Pulmonary artery endothelial cell (primary cell): ENCODE measurements at places on chromosomes 3 and 15.

DNA sequence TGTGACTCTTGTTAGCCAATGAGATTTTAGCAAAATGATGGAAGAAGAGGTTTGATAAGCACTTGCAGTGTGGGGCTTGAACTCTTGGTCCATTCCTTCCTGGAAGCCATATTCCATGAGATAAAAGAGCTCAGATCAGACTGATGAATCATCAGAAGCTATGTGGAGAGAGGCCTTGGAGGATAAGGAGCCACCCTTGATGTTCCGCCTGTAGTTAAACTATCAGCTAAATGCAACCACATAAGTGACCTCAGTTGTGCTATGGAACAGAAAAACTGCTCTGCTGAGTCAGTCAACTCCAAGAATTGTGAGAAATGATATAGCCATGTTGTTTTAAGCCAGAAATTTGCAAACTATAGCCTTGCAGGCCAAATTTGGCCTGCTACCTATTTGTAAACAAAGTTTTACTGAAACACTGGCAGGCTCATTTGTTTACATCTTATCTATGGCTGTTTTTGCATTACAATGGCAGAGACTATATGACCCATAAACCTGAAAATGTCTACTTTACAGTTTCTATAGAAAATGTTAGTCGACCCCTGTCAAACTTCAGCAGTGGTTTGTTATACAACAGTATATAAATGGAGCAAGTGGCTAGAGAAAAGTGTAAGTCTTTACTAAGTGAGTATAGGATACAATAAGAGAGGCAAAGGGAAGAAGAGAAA, 27.6 kb upstream of the GAP43 start:
- DNase-seq = no peak

GRCh38 chr15:83499476-83499875, 52.3 kb downstream of the SH3GL3 start:
- no peak for DNase-seq

DNA sequence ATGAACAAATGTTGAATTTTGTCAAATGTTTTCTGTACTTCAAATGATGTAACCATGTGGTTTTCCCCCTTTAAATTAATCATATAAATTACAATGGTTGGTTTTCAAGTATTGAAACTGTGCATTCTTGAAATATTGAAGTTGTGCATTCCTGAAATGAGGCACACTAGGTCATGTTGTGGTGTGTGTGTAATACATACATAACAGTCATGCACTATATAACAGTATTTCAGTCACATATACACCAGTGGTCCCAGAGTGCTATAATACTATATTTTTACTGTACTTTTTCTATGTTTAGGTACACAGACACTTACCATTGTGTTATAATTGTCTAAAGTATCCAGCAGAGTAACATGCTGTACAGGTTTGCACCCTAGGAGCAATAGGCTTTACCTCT, 11.0 kb upstream of the IQCF5 start:
- DNase-seq = no peak

DNA sequence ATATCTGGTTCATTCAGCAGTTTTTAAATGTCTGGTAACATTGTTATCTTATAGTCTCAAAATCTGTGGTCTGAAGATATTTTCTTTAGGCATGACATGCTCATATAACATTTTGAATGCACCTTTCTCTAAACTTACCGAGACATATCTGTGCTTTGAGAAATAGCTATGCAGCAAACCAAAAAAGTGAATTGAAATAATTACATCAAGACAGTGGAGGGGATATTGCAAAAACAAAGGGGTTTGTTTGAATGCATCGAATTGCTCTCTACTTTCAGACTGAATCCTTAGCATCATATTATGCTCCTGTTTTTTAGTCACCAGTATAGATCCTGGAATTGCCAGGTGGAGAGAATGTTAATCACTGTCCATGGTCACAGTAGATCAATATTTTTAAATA, 5.1 kb downstream of the ARPP21 start:
- DNase-seq = no peak

GRCh38 chr15:90872486-90873184, 4.2 kb downstream of the FURIN start:
- no peak for DNase-seq

GRCh38 chr15:49723981-49724380, 103.1 kb downstream of the DTWD1 start:
- DNase-seq = no peak

GRCh38 chr15:78061963-78062427, 15.5 kb downstream of the TBC1D2B start:
- DNase-seq = no peak

- DNase-seq = peak; percentile 19
These were observed 79.6 kb downstream of the MLH1 start for GRCh38 chr3:37072892-37073291.

GRCh38 chr3:32794487-32795308, 23.1 kb upstream of the TRIM71 start:
- DNase-seq = no peak

GRCh38 chr15:29822100-29822683, at the start of gene TJP1:
Gene TJP1 (minus strand): TSS chr15:29822468. CDS start chr15:29822028, 440 bp downstream.
- DNase-seq = no peak

- no peak for DNase-seq
These were observed 269.4 kb upstream of the ROPN1 start for GRCh38 chr3:124261306-124261705.

DNA sequence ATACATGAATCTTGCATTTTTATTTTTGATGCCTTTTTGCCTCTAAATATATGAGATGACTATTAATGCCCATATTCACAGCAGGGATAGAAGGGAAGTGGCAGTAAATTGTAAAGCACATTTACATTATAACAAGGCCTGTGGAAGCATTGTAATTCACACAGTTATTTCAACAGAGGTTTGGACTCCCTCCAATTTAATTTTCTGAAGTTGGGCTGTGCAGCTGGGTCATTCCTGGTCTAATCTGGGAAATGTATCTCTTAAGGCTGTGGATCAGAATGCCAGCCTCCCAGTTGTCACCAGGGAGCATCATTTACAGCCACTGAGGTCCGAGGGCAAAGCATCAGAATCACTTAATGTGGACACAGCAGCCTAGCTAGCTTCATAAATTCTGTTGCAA, 434.5 kb downstream of the MFSD1 start:
- no peak for DNase-seq

- DNase-seq = no peak
These were observed 12.9 kb downstream of the IDH3A start for GRCh38 chr15:78162038-78162437.

DNA sequence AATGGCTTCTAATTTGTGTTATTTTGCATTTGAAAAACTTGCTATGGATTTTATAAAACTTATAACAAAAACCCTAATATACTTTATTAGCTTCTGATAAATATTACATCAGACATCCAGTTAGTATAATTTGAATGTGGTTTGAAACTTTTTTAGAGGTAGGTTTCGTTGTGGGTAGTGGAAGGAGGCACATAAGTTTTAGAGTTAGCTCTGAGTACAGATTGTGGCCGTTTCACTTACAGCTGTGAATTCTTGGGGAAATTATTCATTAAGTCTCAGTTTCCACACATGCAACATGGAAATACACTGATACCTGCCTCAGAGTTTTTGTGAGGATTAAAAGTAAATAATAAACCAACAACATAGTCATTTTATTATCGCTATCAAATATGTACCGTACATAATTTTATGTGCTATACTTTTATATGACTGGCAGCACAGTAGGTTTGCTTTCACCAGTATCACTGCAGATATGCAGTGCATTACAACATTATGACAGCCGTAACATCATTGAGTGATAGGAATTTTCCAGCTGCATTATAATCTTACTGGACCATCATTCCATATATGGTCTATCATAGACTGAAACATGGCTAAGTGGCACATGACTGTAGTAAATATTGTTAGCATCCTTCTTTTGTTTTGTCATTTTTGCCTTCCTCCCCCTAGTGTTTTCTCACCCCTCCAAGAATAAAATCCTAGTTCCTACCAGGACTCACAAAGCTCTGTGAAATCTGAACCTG, 175.6 kb downstream of the AKAP13 start:
- DNase-seq = no peak

GRCh38 chr15:40908095-40908494, 13.8 kb downstream of the VPS18 start:
- DNase-seq = no peak

DNA sequence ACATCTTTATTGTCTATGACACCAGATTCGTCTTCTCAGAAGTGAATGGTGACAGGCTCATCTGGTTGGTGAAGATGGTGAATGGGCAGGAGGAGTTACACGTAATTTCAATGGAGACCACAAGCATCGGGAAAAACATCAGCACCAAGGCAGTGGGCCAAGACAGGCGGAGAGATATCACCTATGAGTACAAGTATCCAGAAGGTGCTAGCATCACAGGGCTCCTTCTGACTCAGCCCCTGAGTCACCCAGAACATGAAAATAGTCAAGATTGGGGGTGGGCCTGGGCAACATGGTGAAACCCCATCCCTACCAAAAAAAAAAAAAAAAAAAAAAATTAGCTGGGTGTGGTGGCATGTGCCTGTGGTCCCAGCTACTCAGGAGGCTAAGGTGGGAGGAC, 32.6 kb downstream of the TGM4 start:
- DNase-seq = no peak

DNA sequence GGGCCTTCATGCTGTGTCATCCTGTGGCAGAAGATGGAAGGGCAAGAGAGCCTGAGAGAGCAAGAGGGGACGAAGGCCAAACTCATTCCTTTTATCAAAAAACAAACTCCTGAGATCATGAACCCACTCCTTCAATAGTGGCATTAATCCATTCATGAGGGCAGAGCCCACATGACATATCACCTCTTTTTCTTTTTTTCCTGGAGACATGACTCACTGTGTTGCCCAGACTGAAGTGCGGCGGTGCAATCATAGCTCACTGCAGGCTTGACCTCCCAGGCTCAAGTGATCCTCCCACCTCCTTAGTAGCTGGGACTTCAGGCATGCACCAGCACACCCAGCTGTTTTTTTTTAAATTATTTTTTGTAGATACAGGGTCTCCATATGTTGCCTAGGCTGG, 92.0 kb upstream of the RNU6-1 start:
- DNase-seq = no peak

GRCh38 chr3:161401389-161401788, 30.1 kb upstream of the SPTSSB start:
- DNase-seq = no peak

GRCh38 chr3:70684701-70685100, 372.3 kb upstream of the MDFIC2 start:
- no peak for DNase-seq

DNA sequence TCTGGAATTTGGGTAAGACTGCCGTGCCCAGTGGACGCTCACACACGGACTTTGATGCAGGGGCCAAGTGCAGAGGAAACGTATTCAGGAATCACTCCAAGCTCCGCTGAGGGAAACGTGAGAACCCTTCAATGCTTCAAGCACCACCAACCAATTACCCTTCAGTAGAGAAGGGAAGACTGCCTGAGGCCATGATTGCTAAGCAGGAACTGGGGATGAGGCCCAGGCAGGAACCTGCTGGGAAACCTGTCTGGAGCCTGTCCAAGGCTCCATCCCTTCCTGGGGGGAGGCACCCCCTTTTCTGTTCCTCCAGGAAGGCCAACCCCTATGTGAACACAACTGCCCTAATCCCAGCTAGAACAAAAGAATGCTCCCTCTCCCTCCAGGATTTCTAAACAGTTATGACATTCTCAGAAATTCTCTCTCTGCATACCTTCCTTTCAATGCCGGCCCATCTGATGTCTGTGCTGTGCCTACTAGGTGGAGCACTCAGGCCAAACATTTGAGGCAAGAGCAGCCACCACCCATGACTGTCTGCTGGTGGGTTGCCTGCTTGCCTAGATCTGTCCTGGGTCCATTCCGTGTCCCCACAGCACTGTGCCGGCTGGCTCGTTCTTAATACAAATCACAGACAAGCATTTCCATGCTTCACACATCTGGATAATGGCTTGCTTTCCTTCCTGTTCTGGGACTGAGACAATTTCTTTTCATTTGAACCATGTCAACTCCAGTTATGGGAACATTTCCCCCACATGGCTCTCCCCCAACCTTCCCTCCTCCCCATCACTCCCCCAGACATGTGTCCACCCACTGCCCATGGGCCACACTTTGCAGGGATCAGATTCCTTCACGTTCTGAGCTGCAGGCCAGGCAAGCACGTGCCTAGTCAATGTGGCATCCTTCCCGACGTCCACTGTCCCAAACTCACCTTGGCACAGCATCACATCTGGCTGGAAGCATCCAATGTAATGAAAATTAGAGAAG, 149.4 kb downstream of the ADAMTS17 start:
- no peak for DNase-seq

GRCh38 chr15:39515765-39516164, 65.1 kb upstream of the THBS1 start:
- no peak for DNase-seq

- no peak for DNase-seq
These were observed 142.6 kb downstream of the RPLP1 start for GRCh38 chr15:69595009-69595791.

DNA sequence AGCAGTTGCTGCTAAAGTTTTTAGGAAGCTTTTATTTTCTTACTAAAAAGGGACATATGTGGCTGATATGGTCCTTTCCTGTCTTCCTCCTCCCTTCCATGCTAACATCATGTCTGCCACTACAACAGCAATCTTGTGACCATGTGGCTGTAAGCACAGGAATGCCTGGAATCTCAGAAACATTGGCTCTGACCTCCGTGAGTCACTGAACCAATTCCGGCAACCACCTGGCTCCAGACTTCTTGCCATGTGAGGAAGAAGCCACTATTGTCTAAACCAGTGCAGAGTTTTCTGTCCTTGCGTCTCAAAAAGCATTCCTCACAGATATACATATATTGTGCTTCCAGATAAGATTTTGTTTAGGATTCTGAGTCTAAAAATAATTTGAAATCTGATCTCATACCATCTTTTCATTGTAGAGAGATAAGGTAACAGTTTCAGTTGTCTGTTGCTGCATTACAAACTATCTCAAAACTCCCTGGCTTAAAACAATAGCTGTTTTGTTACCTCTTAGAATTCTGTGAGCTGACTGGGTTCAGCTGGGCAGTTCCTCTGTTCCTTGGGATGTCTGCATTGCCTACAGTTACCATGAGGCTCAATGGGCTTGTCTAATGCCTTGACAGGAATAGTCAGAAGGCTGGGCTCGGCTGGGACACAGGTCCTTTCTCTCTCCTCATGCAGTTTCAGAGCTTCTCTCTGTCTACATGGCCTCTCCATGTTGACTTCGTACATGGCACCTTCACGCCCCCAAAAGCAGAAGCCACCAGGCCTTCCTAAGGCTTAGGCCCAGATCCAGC, 77.3 kb upstream of the MAGI1 start:
- peak; percentile 97 for DNase-seq

GRCh38 chr3:179801263-179801662, 148.4 kb downstream of the USP13 start:
- no peak for DNase-seq

GRCh38 chr3:32224016-32224516, 14.4 kb upstream of the CMTM8 start:
- no peak for DNase-seq

- no peak for DNase-seq
These were observed 81.8 kb upstream of the THBS1 start for GRCh38 chr15:39499042-39499441.
